ENCODE measurements at places on chromosomes 7 and 10. TPM values are rescaled to one million over a fixed set of nuclear protein-coding genes. Genes with fewer than 3 reads are reported as not detected.

The HOXA2 gene
- total RNA-seq: 0.54 TPM

The SPDYE1 gene
- total RNA-seq: not detected

The IFIT2 gene
- 3.0 TPM for total RNA-seq

The OR2AE1 gene
- 0.27 TPM for total RNA-seq
